NCI-H524 treated with DMSO at 0.1 percent for 48 hours (cell line): ENCODE measurements at places on chromosomes 3 and 15.
A peak's percentile ranks its signal among the peaks of the same experiment; 100 is the strongest.

GRCh38 chr15:22956978-22957260 is 23.2 kb downstream of the CYFIP1 start:
- DNase-seq: no peak

GRCh38 chr15:33639978-33640377 is 328.3 kb upstream of the CHRM5 start:
- peak; percentile 91 for DNase-seq

DNA sequence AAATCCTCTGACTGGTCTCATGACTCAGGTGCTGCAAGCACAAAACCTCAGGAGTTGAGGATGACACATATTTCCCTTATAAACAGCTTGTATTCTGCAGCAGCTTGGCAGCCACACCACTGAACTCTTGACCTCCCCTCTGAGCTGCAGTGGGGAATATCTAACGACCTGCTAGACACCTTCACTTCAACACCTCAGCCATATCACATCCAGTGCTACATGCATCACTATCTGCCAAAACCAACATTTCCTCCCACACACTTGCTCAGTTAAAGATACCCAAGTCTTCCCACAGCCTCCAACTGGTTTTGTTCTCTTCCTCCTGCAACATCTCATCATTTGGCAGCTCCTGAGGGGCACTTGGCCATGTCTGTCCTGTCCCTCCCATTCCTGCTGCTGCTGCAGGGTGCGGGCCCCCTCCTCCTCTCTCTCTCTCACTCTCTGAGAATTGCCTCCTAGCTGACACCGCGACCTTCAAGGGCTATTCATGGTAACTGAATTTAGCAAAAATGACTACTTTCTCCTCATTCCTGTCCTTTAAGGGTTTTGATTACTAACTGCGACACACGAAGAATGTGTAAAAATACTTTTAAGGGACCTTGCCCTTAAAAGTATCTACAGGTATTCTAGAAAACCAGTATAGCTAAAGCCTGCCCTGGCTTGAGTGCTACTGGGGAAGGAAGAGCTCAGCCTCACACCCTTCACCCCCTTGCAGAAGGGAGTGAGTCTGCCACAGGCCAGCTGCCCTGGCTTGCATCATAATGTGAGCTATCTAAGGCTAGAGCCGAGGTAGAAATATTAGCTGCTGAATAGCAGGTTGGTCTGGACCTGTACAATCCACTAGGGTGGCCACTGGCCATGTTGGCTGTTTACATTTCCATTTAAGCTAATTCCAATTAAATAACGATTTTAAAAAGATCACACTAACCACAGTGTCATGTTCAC is 5.0 kb upstream of the CCR9 start:
- DNase-seq: no peak

DNA sequence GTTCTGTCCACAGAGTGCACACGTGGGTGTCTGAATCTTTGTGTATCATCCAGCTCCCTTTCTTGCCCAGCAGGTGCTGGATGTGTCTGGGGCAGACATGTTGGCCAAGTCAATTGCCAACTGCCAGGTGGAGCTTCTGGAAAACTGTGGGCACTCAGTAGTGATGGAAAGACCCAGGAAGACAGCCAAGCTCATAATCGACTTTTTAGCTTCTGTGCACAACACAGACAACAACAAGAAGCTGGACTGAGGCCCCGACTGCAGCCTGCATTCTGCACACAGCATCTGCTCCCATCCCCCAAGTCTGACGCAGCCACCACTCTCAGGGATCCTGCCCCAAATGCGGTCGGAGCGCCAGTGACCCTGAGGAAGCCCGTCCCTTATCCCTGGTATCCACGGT is 12.5 kb upstream of the RPP14 start:
- no peak for DNase-seq

- no peak for DNase-seq
Observed at GRCh38 chr3:45084361-45084760, 58.3 kb downstream of the CLEC3B start.

GRCh38 chr15:38129531-38130204 is 123.0 kb upstream of the SPRED1 start:
- DNase-seq: no peak

- peak; percentile 21 for DNase-seq
Observed at GRCh38 chr3:197010556-197011351, 18.9 kb downstream of the MELTF start.

GRCh38 chr15:28913171-28913765 is 27.5 kb downstream of the APBA2 start:
- DNase-seq: peak; percentile 21

- no peak for DNase-seq
Observed at GRCh38 chr3:127701280-127701911, 28.6 kb downstream of the ABTB1 start.

- DNase-seq: no peak
Observed at GRCh38 chr3:61912158-61912557, 350.8 kb downstream of the PTPRG start.

- no peak for DNase-seq
Observed at GRCh38 chr3:140636406-140637138, 41.3 kb upstream of the TRIM42 start.

DNA sequence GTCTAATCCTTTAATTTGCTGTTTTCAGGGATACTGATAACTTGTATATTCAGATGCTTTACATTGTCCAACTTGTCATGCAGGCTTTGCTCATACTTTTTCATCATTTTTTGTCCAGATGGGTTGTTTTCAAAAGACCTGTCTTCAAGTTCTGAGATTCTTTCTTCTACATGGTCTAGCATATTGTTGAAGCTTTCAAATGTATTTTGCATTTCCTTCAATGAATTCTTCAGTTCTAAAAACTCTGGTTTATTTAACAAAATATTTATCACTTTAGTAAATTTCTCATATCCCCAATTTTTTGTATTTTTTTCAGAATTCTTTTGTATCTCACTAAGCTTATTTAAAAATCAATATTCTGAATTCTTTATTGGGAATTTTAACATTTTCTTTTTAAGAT is 388.3 kb upstream of the IL12A start:
- DNase-seq: no peak

DNA sequence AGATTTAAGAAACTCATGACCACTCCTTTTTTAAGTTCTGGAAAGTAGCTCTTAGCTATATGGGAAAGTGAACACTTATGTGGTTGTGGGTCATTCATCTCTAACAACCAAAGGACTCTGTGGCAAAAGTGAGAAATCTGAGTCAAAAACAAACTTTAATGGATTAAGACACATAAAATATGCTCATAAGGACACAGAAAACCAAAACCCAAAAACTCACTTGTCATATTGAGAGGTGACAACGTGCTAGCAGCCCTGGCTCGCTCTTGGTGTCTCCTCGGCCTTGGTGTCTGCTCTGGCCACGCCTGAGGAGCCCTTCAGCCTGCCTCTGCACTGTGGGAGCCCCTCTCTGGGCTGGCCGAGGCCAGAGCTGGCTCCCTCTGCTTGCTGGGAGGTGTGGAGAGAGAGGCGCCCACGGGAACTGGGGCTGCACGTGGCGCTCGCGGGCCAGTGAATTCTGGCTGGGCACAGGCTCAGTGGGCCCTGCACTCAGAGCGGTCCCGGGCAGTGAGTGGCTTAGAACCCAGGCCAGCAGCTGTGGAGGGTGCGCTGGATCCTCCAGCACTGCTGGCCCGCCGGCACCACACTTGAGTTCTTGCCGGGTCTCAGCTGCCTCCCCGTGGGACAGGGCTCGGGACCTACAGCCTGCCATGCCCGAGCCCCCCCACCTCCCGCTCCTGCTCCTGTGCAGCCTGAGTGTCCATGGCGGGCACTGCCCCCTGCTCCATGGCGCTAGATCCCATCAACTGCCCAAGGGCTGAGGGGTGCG is 30.3 kb upstream of the SKIL start:
- no peak for DNase-seq

- no peak for DNase-seq
Observed at GRCh38 chr15:92974183-92974915, 74.2 kb downstream of the CHD2 start.

DNA sequence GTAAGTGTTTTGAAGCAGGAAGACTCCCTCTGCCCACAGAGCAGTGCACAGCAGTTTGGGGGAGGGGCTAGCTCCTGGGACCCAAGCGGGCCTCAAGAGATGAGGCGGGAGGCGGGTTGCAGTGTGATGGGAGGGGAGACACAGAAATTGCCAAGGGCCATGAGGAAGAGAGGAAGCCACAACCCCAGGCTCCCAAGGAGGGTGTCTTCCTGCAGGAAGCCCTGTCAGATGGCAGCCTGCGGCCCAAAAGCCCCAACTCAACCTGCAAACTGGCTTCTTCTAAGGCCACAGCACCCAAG is 7.3 kb upstream of the ISLR2 start:
- DNase-seq: no peak

- DNase-seq: no peak
Observed at GRCh38 chr3:191066669-191067068, 132.4 kb upstream of the OSTN start.

- no peak for DNase-seq
Observed at GRCh38 chr3:77707281-77707680, 667.4 kb downstream of the ROBO2 start.

- DNase-seq: no peak
Observed at GRCh38 chr15:70420086-70420947, 322.6 kb upstream of the TLE3 start.

DNA sequence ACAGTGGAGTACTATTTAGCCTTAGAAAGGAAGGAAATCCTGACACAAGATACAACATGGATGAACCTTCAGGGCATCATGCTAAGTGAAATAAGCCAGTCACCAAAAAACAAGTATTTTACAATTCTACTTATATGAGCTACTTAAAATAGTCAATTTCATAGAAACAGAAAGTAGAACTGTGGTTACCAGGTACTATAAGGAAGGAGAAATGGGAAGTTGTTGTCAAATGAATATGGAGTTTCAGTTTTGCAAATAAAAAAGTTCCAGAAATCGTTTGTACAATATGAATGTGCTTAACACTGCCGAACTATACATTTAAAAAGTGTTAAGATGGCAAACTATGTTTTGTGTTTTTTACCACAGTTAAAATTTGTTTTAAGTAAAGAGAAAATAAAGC is 26.8 kb downstream of the TRANK1 start:
- DNase-seq: no peak

DNA sequence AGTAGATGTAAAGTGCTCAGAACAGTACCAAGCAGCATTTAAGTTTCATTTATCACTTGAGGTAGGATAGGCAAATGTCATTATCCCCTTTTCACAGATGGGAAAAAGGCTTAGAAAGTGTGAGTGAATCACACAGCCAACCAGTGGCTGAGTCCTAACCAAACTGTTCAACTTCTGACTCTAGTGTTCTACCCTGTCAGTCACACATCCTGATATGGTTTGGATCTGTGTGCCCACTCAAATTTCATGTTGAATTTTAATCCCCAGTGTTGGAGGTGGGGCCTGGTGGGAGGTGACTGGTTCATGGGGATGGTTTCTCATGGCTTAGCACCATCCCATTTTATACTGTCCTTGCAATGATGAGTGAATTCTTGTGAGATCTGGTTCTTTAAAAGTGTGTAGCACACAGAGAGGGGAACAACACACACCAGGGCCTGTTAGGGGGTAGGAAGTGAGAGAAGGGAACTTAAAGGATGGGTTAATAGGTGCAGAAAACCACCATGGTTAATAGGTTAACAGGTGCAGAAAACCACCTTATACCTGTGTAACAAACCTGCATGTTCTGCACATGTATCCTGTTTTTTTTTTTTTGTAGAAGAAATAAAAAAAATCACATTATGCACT is 304.7 kb downstream of the SUCLG2 start:
- DNase-seq: no peak

GRCh38 chr3:12323237-12323636 is 34.4 kb downstream of the PPARG start:
- no peak for DNase-seq

GRCh38 chr3:110474397-110474796 is 597.2 kb upstream of the NECTIN3 start:
- DNase-seq: no peak

GRCh38 chr3:132417695-132418411 is 551 bp downstream of the DNAJC13 start:
- peak; percentile 53 for DNase-seq

GRCh38 chr15:100780208-100780800 is 99.3 kb upstream of the ALDH1A3 start:
- no peak for DNase-seq

- no peak for DNase-seq
Observed at GRCh38 chr15:60001610-60002527, 2.2 kb upstream of the FOXB1 start.

GRCh38 chr3:50509715-50510114 is 6.3 kb upstream of the CACNA2D2 start:
- DNase-seq: no peak

DNA sequence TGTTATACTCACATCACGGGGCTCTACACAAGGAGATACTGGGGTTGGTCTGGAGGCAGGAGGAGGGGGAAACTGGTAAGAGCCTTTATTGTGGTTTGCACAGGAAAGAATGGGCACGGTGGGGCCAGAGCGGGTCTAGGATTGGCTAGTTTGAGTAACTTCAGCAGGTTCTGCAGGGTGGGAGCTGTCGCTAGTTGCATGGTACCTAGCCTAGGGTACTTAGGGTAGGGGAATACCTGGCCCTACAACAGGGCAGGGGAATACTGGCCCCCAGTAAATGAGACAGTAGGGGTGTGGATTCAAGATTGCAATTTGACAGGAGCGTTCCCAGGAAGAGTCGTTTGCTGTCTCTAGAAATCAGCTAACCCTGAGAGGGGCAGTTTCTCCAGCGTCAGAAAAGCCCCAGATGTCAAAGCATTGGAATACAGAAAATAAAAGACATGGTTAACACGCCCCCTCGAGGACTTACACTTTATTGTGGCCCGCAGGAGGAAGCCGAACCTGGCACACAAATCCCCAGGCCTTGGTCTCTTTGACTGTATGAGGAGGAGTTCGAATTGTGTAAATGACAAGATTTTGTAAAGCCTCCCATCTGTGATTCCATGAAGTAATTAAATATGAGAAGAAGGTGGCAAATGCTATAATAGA is 32.0 kb downstream of the ST8SIA2 start:
- no peak for DNase-seq

DNA sequence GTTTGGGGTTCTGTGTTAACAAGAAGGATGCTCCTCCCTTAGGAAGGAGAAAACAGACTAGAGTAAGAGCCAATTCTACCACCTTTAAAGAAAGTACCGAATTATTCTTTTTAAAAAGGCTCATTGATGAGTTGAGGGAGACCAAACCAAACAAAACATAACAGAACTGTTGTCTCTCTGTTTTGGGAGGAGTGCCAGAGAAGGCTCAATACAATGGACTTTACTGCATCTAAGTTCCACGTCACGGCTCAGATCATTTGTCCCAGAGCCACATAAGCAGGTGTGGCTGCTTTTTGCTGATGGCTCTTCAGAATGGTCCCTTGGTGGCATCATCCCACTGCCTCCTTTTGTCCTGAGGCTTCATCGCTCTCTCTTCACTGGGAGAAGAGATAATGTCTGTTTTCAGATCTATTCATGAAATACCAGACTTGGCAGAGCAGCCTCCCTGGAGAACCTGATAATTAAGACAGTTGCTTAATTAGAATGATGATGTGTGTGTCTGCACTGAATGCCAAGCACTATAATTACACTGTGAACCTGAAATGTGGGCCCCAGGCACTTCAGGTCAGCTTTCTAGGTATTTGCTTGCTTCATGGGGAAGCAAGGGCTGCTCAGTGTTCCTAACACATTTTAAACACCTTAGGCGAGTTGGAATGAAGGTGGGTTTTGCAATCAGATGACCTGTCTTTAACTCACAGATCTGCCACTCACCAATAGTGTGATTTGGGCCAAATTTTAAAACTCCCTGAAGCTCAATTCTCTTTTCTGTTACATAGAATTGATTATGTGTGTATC is 335.2 kb upstream of the MCTP2 start:
- DNase-seq: no peak
